ENCODE measurements at places on chromosomes 5 and 9. TPM values are rescaled to one million over a fixed set of nuclear protein-coding genes. Genes with fewer than 3 reads are reported as not detected.

- H3K4me1 ChIP-seq = no peaks in the 10 kb centered on the region
- no peak overlapping the region for H3K4me3 ChIP-seq
- no peaks in the 10 kb centered on the region for H3K27me3 ChIP-seq
- H3K27ac ChIP-seq = no peak overlapping the region
These were observed 33.4 kb upstream of the CTNNA1 start for GRCh38 chr5:138719811-138720210.

GRCh38 chr5:151048526-151048925, 28.1 kb downstream of the GPX3 start:
- H3K4me3 ChIP-seq = no peak overlapping the region
- no peaks in the 10 kb centered on the region for H3K27me3 ChIP-seq
- H3K4me1 ChIP-seq = peaks cover 8% of the 10 kb centered on the region
- no peak for DNase-seq
- H3K36me3 ChIP-seq = peaks cover 91% of the 10 kb centered on the region

- H3K4me3 ChIP-seq = no peak overlapping the region
- H3K27me3 ChIP-seq = no peaks in the 10 kb centered on the region
- H3K27ac ChIP-seq = no peak overlapping the region
- H3K4me1 ChIP-seq = peaks cover 6% of the 10 kb centered on the region
- DNase-seq = no peak
- H3K36me3 ChIP-seq = no peaks in the 10 kb centered on the region
These were observed 32.6 kb downstream of the FGF1 start for GRCh38 chr5:142653321-142653720.

DNA sequence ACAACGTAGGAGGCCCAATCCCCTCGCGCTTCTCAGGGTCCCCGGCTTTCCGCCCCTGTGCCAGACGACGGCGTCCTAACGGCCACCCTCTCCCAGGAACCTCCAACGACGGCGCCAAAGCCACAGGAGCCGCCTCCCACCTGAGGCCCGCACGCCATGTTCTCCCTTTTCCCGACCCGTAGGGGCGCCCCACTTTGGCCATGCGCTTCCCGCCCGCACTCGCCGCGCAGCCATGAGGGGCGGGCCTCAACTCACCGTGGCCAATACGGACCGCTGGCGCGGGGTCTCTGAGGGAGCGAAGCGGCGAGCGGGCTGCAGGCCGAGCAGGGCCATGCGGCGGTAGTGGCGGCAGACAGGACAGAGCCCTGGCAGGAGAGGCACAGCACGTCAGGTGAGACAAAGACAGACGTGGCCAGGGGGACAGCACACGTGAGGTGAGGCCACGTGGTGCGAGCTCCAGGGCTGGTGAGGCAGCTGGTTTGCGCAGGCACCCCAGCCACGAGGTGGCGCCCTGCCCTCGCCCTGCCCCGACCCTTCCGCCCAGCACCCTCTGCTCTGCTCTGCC, 1005.5 kb upstream of the PTPRD start:
- no peak overlapping the region for H3K27ac ChIP-seq
- no peaks in the 10 kb centered on the region for H3K4me1 ChIP-seq
- no peak for DNase-seq
- H3K27me3 ChIP-seq = no peaks in the 10 kb centered on the region

DNA sequence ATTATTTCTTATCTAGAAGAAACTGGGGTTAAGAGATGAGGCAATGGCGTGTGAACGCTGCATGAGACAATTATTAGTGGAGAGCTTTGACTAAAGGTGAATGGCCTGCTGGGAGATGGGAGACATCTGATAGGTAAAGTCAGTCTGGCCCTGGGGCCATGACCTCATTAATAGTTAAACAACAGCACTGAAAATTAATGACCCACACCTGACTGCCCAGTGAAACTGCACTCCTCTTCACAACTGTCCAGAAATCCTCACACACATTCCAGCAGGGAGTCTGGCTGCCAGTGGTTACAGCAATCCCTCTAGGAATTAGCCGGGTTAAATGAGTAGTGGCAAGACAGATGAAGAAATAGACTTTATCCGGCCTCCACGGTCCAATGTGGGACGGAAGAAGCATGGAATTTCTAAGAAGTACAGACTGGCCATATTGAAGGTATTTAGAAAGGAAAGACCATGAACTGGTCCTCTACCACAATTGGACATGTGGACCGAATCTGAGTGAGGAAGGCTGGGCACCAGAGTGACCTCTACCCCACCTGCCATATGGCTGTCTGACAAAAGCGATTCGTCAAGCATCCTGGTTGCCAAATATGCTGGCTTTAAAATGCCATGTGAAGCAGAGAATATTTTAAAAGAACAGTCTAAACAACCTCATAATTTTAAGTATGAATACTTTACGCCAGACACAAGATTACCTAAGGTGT, 138.4 kb downstream of the EFNA5 start:
- no peak overlapping the region for H3K27ac ChIP-seq
- H3K4me1 ChIP-seq = no peaks in the 10 kb centered on the region
- no peak overlapping the region for H3K4me3 ChIP-seq
- no peaks in the 10 kb centered on the region for H3K36me3 ChIP-seq
- no peak for DNase-seq

The RANBP3L gene
- 7.1 TPM for total RNA-seq

DNA sequence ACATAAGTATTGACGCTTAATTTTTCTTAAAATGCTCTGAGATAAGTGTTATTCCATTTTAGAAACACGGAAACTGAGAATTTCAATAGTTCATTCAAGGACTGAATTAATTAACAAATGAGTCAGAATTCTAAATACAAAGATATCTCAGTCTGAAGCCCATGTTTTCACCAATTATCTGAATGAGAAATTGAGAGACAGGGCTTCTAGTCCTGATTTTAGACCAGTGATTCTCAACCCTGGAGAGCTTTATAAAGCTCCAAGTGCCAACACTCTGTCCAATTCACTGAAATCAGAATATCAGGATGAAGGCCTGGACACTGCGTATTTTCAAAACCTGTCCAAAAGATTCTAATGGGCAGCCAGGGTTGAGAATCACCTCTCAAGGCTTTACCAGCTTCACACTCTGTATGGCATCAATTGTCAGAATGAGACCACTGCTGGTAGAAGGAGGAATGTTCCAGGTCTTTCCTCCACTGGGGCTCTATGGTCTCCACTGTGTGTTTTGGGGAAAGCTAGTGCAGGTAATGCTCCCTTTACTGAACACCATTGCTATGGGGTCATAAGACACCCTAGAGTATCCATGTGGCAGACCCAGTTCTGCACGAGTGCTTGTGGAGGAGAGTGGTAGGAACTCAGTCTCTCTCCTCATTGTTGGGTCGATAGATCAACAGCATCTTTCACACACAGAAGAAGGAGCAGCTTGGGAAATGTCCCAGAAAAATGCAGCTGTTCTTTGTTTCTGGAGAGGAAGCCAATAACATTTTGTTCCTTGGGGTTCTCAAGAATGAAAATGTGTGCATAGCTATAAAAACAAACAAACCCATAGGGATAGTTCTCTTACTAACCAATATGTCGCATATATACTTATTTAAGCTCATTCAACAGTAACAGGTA, 99.7 kb upstream of the OSMR start:
- H3K4me3 ChIP-seq = no peak overlapping the region
- no peak overlapping the region for H3K27ac ChIP-seq
- H3K4me1 ChIP-seq = peaks cover 3% of the 10 kb centered on the region
- H3K36me3 ChIP-seq = no peaks in the 10 kb centered on the region
- H3K27me3 ChIP-seq = no peaks in the 10 kb centered on the region

- H3K4me1 ChIP-seq = no peaks in the 10 kb centered on the region
- H3K27ac ChIP-seq = no peak overlapping the region
- H3K4me3 ChIP-seq = no peak overlapping the region
- no peaks in the 10 kb centered on the region for H3K27me3 ChIP-seq
- DNase-seq = no peak
These were observed 2.8 kb upstream of the SLC25A2 start for GRCh38 chr5:141306630-141307029.

DNA sequence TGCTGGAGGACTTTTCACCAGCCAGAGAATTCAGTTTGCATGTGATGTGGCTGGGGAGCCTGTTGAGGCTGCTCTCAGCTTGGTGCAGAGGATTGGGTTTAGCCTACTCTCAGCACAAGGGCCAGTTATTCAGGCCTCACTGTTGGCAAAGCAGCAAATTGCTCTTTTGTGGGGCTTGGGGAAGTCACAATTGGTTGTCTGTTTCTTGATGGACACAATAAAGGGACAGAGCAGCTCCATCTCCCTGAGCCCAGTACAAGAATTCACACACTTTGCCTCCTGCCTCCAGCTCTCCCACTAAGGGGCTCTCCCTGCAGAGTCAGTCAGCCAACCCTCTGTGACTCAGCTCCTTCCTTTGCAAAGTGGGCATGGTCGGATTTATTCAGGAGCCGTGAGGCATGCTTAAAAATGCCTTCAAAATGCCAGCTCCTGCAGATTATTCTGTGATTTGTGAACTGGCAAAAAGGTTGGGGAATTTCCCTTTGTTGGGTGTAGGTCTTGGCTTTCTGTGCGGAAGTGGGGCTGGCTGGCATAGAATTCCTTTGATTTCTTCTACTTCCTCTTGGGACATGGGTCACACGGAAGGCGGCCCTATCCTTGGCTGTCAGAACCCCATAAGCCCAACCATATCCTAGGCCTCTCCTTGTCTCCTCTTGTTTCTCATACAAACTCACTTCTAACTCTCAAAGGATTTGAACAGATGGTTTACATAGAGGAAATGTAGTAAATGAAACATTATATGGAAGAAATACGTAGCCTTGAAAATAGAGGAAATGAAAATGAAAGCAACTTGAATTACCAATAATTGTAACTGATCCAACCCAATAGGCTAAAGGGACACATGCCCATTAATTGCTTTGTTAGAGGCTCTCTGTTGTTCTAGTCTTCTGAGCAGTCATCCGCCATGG, 118.7 kb upstream of the CD180 start:
- no peak for DNase-seq
- no peaks in the 10 kb centered on the region for H3K36me3 ChIP-seq
- H3K27ac ChIP-seq = peak overlapping the region; percentile 24
- H3K27me3 ChIP-seq = no peaks in the 10 kb centered on the region
- no peaks in the 10 kb centered on the region for H3K4me1 ChIP-seq

The PCDHAC1 gene
- total RNA-seq = 3.7 TPM

GRCh38 chr5:50593681-50594080, 72.8 kb upstream of the PARP8 start:
- no peak for DNase-seq
- H3K27ac ChIP-seq = peak overlapping the region; percentile 37
- H3K27me3 ChIP-seq = no peaks in the 10 kb centered on the region
- H3K36me3 ChIP-seq = no peaks in the 10 kb centered on the region
- no peak overlapping the region for H3K4me3 ChIP-seq

DNA sequence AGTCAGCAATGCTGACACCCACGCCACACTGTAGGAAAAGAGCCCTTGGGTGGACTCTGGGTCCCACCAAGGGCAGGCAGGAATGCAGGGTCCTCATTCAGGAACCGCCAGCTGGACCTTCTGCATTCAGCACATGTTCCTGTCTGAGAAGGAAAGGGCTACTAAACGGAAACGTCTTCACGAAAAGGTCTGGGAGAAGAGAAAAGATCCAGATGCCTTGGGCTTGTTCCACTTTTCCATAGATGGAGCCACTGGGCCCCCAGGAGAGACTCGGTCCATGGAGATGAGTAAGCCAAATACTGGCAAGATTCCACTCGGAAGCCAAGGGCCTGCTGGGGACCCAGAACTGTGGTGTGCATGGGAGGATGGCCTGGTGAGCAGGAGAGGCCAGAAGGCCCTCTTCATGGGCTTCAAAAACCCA, 38.4 kb downstream of the LHFPL2 start:
- H3K27ac ChIP-seq = no peak overlapping the region
- no peaks in the 10 kb centered on the region for H3K4me1 ChIP-seq
- no peaks in the 10 kb centered on the region for H3K27me3 ChIP-seq
- H3K4me3 ChIP-seq = no peak overlapping the region
- H3K36me3 ChIP-seq = no peaks in the 10 kb centered on the region

GRCh38 chr9:134981829-134982228, 64.1 kb upstream of the FCN1 start:
- no peaks in the 10 kb centered on the region for H3K27me3 ChIP-seq
- no peaks in the 10 kb centered on the region for H3K4me1 ChIP-seq
- H3K27ac ChIP-seq = no peak overlapping the region
- DNase-seq = peak; percentile 8
- H3K4me3 ChIP-seq = no peak overlapping the region

GRCh38 chr5:87127426-87127825, 140.3 kb upstream of the RASA1 start:
- H3K4me1 ChIP-seq = no peaks in the 10 kb centered on the region
- H3K27ac ChIP-seq = no peak overlapping the region
- no peaks in the 10 kb centered on the region for H3K36me3 ChIP-seq
- no peak for DNase-seq
- no peak overlapping the region for H3K4me3 ChIP-seq

DNA sequence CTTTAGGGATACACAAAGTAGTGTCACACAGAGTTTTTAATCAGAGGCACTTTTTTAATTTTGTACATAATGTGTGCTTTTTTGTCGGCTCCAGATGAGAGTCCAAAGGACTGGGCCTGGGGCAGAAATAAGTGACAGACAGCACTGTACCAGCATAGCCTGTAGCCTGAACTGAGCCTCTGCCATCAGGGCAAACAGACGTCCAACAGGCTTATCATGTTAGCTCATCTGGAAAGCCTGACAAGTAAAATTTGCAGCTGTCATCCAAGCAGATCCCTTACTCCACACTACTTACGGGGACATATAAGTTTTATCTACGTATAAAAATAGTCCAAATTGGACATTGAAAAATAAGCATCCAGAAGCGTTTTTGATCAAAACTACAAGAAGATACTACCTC, 233.1 kb upstream of the GAS1 start:
- no peaks in the 10 kb centered on the region for H3K27me3 ChIP-seq
- no peak overlapping the region for H3K4me3 ChIP-seq
- H3K36me3 ChIP-seq = no peaks in the 10 kb centered on the region

DNA sequence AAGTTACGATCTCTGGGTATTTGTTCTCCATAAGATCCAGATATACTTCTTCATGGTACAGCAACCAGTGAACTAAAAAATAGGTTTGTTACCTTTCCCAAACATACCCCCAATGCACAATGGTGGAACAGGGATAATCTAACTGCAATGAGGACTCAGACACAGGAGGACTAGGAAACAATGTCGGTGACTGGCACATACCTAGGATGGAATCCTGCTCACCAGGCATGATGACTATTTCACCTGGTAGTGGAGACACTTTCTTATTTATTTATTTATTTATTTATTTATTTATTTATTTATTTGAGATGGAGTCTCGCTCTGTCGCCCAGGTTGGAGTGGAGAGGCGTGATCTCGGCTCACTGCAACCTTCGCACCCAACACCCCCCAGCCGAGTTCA, 159.9 kb upstream of the CCNH start:
- H3K27ac ChIP-seq = no peak overlapping the region
- H3K4me3 ChIP-seq = no peak overlapping the region
- H3K27me3 ChIP-seq = no peaks in the 10 kb centered on the region
- no peaks in the 10 kb centered on the region for H3K4me1 ChIP-seq
- H3K36me3 ChIP-seq = no peaks in the 10 kb centered on the region

DNA sequence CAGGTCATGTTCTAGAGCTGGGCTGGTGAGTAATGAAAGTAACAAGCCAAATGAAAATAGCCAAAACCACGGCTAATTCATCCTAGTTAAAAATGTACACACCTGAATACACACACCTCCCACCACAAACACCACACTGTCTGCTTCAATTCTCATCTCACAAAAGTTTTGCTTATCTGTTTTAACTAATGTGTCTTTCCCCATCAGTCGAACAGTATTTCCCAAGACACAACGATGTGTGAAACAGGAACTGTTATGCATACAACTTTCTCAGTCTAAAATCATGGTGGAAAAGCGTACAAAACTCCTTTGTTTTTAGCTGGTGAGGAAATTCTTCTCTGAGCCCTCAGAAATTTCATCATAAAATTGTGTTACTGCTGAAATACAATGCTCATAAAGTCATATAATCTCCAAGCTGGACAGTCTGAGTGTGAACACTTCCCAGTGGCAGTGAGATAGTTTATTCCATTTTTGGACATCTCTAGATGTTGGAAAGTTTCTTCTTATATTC, 242.4 kb downstream of the EFNA5 start:
- no peak overlapping the region for H3K4me3 ChIP-seq
- H3K36me3 ChIP-seq = no peaks in the 10 kb centered on the region
- H3K27me3 ChIP-seq = no peaks in the 10 kb centered on the region
- DNase-seq = no peak
